ENCODE measurements at places on chromosomes 4 and X.

GRCh38 chr4:186557486-186557885 lies 2.1 kb upstream of the MTNR1A start:
- no peak for DNase-seq

DNA sequence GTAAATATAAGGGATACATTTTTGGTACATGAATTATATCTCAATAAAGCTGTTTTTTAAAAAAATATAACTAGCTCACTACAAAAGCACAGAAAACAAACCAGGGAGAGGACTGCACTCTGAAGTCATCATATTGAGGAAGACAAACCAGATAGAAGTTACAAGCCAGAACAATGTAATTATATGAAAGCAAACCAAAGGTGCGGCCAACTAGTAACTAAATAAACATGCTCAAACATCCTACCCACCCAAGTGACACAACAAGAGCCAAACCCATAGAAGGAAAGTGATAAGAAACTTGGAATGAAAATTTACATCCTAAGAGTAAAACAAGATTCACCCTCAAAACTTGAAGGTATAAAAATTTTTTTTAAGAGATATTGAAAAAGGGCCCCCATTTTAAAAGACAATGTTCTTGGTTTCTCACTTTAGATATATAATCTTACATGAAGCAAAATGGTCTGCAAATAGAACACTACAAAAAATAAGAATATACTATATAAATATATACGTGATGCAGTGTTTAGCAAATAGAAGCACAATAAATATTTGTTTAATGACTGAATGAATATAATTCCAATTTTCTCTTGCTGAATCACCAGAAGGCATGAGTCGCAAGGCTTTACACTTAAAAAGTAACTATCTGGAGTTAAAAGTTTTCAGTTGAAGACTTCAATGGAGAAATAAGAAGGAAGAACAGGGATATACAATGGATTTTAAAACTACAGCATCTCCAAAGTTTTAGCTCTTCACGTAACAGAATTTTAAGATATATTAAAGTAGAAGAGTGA lies 4.0 kb upstream of the SH3D19 start:
- DNase-seq: no peak

DNA sequence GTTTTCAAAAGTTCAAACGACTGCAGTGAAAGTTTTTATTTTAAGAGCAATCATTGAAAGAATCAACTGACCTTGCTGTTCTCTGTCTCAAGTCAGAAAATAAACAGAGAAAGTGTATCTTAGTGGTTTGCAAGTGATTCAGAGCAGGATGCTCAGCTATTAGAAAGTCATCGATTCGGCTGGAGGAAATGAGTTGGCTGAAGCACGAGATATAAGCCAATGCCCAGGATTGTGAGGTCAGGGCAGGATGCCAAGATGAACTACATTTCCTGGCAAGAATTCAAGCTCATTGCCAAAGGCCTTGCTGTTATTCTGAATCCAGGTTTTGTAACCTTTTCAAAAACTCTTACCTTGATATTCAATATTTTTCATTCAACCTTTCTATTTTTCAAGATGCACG lies 541.4 kb upstream of the BOD1L1 start:
- no peak for DNase-seq

- no peak for DNase-seq
Measured at GRCh38 chrX:138191998-138192397, 519.5 kb downstream of the FGF13 start.

- DNase-seq: no peak
Measured at GRCh38 chr4:25253071-25253445, 19.2 kb downstream of the PI4K2B start.

- no peak for DNase-seq
Measured at GRCh38 chrX:11890836-11891514, 132.9 kb downstream of the MSL3 start.

DNA sequence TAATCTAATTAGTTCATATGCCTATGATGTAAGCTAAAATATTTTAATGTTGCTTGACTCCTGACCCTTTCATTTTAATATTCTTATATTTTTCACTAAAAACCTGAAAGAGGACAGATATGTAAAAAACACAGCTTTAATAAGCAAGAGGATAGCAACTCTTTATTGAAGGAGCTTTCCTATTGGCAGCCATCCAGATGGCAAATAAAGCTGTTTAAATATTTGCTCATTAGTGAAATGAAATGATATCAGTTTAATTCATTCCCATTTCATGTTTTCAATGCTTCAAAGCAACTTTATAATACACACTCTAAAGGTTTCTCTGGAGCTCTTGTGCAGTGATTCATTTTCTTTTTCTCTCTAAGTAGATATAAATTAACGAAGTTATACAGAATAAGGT lies 473.4 kb downstream of the PCDH7 start:
- DNase-seq: no peak

DNA sequence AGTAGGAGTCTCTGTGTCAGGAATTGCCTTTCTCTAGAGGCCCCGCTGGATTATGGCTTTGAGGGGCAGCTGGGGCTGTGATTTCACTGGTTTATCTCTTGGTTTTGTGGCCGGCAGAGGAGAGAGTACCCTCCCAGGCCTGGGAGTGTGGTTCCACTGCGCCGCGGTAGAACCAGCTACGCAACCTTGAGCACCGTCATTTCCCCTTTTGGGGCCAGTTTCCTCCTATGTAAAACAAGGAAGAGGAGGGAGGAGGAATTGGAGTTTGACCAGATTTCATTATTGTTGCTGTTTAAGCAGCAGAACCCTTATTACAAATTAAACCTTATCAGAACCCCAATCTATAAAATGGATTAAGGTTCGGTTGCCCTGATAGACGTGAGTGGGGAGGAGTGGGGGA lies 4.4 kb downstream of the SOX3 start:
- DNase-seq: no peak

Measured in cortex of kidney (tissue), 1 donor.